ENCODE measurements at places on chromosomes 2 and 18.

GRCh38 chr18:22203536-22204213 lies 34.3 kb downstream of the GATA6 start:
- DNase-seq, result no peak

DNA sequence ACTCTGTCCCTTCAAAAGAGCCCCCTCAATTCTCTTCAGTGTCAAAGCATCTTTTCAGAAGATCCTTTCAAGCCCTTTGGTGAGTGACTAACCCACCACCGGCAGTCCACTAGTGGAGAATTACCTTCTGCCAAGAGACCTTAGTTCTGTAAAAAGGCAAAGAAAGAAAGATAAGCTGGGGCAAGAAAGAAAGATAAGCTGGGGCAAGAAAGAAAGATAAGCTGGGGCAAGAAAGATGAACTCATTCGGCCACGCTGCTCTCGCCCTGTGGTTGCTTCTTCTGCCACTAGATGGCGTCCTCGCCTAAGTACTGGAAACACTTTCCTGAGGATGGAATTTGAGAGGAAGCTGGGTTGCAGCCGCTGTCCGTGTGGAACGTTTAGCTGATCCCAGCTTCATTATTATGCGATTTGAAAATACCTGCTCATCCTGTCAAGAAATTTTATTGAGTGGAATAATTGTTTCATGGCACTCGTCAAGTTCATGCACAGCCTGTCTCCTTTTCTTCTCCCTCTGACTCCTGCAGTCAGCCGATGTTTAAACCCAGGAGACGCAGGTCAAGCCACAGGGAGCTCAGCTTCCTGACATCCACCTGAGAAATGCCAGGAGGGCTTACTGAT lies 17.3 kb upstream of the ANXA4 start:
- DNase-seq, result peak; percentile 99

- DNase-seq, result no peak
Observed at GRCh38 chr2:53827398-53828175, 32.2 kb downstream of the GPR75 start.

- DNase-seq, result no peak
Observed at GRCh38 chr2:44689516-44689915, 252.0 kb upstream of the SIX3 start.

DNA sequence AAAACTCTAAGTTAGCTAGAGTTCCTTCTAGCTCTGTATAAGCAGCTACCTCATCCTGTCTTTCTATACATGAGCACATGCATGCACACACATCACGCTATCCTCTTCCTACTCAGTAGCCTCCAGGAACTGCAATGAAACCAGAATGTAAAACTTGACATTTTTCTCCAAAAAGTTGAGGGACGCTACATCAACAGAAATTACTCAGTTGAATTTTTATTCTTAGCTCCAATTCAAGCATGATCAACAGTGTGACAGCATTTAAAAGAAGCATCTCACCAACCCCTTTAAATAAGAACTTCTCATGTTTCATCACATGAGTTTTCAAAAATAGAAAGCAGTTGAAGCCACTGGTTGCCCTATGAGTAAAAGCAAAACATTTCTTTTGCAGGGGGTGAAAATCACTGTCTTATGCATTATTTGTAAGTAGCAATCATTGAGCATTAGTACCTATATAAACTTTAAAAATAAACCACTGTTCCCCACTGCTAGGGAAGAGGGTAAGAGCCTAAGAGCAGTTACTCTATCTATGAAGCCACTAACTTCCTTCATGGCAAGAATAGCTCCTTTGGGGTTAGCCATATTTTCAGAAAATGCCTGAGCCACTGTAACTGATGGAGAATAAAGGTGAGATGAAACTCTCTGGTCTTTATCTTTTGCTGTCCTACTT lies 77.9 kb upstream of the ARL5A start:
- no peak for DNase-seq

DNA sequence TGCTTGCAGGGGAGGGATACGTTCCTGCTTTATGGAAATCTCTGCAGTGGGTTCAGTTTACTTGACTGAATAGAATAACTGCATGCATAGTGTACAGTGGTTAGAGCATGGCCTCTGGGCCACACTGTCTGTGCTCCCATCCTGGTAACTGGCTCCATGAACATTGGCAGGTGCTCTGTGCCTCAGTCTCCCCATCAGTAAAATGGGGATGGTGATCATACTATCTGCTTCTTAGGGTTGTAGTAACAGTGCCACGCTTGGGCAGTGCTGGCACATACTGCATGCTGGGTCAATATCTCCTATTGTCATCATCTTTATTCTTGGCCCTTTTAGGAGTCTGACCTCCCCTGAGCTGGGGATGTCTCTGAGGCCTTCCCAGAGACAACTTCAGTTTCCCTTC lies 117.3 kb downstream of the CTIF start:
- DNase-seq, result no peak

- no peak for DNase-seq
Observed at GRCh38 chr2:234635284-234635683, 138.4 kb upstream of the ARL4C start.

- DNase-seq, result peak; percentile 29
Observed at GRCh38 chr2:85886590-85886989, 2.2 kb downstream of the ST3GAL5 start.

DNA sequence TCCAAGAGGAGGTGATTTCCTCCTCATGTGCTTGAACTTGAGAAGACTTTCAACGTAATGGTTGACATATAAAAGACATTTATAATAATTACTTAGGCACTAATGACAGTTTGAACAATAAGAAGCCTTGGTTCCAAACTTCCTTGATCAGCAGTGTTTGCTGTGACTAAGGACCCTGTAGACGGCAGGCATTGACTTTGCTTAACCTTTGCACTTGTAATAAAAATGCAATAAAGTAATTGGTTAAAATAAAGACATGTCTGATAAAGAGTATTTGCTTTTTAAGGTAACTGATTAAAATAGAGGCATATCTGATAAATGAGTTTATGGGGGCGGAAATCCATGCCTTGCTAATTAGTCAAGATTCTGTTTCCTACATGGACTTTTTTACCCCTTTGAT lies 82.2 kb upstream of the ST8SIA3 start:
- no peak for DNase-seq

- DNase-seq, result no peak
Observed at GRCh38 chr18:41206341-41206830, 748.6 kb upstream of the PIK3C3 start.

GRCh38 chr18:6414118-6414722 lies 491 bp downstream of the L3MBTL4 start:
- DNase-seq, result peak; percentile 36

GRCh38 chr18:74598350-74599001 lies 806 bp downstream of the ZNF407 start:
- DNase-seq, result no peak

GRCh38 chr2:1873343-1873742 lies 129.0 kb upstream of the PXDN start:
- DNase-seq, result no peak

All from tibial nerve (tissue), 4 donors.